ENCODE measurements at places on chromosomes 3 and 15.

DNA sequence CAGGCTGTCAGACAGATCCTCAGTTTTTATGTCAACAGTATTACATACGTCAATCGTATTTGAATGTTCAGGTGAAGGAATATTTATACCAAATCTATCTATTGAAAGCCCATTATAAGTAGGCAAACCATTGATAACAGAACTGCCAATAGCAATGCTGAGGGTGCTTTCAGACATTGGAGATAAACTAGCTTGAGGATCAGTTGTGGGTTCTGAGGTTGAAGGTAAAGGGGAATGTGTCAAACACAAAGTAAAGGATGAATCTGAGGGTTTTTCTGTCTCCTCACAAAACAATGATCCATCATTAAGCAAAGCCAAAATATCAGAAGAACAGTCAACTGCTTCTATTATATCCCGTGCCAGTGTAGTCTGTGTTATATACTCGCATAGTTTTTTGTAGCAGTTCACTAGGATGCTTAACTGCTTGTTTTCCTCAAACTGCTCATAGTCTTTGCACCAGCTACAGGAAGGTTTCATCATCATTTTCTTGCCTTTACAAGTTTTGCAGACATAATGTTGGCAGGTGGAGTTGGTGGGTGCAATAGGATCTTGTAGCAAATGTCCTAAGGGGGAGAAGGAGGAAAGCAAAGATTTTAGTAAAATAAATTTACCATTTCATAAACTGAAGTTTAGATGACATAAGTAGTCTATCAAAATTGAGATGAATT lies 43.8 kb downstream of the MSL2 start:
- DNase-seq = no peak

DNA sequence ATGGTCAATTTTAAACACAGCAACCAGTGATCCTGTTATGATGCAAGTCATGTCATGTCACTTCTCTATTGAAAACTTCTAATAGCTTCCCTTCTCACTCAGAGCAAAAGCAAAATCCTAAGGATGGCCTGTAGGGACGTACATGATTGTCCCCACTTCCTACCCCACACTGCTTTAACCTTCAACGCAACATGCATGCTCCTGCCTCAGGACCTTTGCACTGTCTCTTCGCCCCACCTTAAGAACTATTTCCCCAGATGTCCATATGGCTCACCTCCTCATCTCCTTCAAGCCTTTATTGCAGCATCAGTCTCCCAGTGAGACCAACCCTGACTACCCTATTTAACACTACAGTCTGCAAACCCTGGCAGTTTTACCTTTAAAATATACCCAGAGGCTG lies 214.1 kb upstream of the CHRM5 start:
- no peak for DNase-seq

GRCh38 chr3:65070968-65071367 lies 383.2 kb upstream of the ADAMTS9 start:
- DNase-seq = no peak

- DNase-seq = peak; percentile 20
These were observed 5.1 kb upstream of the DNAH1 start for GRCh38 chr3:52310861-52311575.

All from EH (cell line).